Eye (tissue), 1 donor: ENCODE measurements at places on chromosomes 3 and 15.

- DNase-seq = no peak
These were observed 160.7 kb upstream of the TSC22D2 start for GRCh38 chr3:150247441-150247840.

DNA sequence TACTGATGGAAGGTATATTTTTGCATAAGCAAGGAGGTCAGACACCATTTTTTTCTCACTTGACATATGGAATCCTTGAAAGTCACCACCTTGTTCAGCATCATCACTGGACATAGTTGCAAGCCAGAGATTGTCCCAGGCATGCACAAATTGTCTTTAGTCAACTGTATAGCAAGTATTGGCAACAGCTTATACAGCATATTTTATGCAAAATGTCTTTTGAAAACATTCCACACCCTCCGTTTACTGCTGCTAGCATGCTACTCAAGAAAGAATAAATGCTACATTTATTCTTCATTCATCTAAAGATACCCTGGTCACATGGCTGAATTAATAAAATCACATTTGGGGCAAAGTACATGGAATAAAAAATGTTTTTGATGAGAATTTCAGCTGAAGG, 168.5 kb upstream of the DCBLD2 start:
- DNase-seq = no peak

DNA sequence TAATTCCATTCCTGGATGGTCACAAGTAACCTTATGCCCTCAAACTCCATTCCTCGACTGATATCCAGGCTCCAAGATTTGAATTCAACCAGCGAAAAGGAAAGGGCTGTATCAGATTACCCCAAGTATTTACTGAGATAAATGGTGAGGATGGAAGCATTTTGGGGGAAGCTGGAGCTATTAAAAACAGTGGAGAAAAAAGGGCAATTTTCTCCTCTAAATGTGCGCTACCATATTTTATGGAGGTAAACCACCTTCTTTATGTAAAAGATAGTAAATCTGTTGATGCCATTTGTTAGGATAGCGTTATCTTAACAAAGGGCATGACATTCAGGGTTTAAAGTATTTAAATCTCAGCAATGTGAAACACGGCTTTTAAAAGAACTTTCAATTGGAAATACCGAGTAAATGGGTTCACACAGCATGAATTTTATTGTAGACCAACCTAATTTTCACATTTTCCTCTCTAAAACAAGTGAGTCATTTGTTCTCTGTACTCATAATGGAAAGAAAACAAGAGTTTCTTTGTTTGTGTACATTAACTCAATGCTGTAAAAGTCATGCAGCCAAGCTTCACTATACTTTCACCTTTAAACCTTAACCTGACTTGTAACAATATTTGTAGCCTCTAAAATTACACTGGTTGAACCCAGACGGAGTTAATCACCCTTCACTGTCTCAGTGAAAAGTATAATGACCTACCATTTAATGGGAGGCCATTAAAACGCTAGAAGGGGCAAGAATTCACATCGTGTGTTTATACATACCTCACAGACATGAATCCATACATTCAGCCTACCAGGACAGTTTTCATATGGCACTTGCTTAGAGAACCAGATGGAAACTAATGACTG, 773.4 kb downstream of the ROBO1 start:
- DNase-seq = no peak

GRCh38 chr3:155190691-155191090, 102.8 kb downstream of the STRIT1 start:
- DNase-seq = no peak

DNA sequence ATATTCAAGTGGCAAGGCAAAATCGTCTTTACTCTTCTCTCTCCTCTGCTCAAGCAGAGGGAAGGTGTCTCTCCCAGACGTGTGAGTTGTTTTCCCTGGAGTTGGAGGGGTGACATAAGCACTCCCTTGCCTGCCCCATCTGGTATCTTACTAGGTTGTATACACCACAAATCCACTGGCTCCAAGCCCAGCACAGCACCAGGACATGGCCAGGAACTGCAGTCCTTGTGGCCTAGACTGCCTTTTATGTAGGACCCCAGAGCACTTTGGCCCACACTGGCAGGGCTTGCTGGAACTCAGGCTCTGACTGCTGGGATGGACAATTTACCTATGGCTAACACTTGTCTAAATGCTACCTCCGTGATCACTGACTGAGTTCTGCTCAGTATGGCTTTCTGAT, 34.0 kb downstream of the DZIP3 start:
- no peak for DNase-seq

GRCh38 chr3:128875556-128876120, 3.8 kb upstream of the ACAD9 start:
- peak; percentile 65 for DNase-seq

- DNase-seq = no peak
These were observed 35.3 kb downstream of the SPG21 start for GRCh38 chr15:64954395-64954794.

- DNase-seq = no peak
These were observed 101.3 kb downstream of the NR2F2 start for GRCh38 chr15:96431786-96432185.

DNA sequence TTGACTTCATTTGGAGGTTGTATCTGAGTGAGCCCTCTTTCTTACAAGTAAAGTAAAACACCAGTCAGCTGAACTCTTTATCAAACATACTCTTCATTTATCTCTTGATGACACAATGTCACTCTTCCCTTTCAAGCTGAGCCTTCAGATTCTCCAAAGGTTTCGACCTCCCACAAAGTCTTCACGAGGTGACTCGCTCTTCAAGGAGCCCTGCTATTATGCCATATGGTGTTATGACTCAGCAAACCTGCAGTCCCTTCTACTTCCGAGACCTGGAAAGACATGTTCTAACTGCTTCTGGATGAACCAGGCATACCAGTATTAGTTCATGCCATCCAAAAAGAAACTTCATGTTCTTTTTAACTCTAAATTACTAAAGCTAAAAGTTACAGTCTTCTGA, 23.1 kb downstream of the AADAC start:
- peak; percentile 30 for DNase-seq

DNA sequence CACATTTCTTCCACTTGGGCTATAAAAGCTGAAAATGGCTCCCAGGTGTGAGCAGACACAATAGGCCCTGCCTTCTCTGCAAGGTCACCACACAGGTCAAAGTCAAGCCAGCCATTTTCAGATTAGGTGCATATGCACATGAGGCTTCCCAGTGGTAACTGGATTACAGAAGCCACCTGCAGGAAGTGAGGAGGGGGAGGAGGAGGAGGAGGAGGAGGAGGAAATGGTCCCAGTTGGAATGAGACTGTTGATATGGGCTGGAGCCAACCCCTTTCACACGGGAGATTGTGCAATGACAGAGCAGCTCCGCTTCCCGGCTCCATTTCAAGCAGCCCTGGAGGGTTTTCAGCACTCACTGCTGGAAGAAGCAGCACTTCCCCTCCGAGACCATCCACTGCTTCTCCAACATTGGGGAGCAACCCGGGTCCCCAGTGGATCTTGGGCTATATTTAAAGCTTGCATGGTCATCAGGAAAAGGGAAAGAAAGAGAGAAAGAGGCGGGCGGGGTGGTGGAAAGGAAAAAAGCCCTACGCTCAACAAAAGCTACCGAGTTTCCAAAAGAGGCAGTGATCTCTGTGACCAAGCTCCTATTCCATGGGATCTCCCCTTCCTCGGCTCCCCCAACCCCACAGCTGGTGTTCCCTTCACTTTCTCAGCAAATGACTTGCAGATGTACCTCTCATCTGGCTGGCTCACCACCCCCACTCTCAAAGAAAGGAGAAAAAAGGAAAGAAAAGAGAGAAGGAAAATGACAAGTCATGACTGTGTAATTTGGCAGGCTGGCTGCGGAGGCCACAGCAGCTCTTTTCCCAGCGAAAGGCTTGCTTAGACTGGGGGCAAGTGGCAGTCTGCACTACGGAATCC, 58.3 kb downstream of the LRIG1 start:
- DNase-seq = peak; percentile 71

DNA sequence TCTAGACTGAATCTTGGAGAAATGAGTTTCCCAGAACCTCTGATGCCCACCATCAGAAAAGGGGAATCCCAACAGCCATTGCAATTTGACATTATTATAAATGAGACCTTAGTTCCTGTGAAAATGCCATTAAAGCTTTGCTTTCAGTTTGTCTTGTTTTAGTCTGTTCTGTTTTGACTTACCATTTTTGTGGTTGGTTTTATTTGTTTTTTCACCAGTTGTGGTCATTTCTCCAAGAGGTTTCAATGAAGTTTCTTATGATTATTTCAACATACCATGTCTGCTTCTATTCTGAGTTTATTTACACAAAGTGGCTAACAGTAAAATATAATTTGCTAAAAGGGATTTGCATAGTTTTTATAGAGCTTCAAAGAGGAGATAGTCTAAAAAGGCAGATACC, 175.0 kb upstream of the MCTP2 start:
- no peak for DNase-seq

GRCh38 chr3:127820826-127821313, 1.4 kb downstream of the MGLL start:
- peak; percentile 48 for DNase-seq

DNA sequence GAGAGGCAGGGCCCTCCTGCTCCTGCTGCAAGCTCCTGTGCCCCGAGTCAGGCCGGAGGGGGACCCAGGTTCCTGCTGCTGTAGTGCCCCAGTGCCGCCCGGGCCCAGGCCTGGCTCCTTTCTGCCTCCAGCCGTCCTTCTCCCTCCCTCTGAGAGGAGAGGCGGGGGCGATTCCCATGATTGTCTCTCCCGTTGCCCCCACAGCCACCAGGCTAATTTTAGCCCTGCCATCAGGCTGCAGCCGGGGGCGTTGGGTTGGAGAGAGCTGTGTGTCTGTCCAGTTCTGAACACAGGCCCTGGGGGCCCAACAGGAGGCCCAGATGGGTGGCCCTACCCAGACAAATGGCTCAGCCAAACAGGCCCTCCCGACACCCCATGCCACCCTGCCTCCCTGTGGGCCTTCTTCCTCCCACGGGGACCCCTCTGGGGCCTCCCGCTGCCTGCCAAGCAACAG, 214.8 kb downstream of the TBC1D2B start:
- no peak for DNase-seq

DNA sequence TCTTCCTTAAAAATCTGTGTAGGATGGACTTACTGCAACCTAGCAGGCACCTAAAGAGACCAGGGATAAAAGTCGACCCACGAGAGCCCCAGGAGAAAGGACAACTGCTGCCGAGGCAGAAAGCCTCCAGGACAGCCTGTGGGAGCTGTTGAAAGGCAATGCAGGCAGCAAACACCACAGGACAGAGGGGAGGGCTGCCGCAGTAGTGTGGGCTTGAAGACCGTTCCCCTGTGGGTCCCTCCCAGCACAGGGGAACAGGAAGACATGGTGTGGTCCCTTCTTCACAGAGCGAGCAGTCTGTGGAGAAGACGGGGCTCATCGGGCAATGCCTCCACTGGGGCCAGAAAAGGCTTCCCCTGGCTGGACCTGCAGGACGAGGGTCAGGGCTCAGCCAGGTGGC, 58.5 kb upstream of the GATA2 start:
- DNase-seq = no peak

DNA sequence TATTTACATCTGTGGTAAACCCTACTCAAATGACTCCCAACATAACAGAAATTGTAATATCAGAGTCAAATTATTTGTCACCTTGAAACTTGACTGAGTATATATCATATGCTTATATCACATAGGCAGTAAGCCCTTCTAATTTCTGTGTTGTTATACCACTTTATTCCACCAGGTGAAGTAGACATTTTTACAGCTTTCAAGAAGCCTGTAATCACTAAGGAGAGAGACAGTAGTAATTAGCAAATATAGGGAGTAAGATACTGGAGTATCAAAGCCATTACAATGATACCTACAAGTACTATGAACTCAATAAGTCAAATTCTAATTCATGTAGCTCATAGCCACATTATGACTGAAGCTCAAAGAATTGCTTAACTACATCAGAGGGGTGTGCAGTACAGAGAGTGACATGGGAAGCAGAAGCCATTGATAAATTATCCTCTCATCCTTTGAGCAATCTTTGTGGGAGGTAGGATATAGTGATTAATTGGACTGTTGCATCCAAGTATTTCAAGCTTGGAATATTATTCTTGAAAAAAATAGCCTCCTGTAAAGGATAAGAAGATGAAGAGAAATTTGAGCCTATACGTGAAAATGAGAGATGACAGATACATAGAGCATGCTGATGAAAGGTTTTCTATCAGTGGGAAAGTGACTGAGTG, 1005.9 kb downstream of the ZPLD1 start:
- peak; percentile 58 for DNase-seq

DNA sequence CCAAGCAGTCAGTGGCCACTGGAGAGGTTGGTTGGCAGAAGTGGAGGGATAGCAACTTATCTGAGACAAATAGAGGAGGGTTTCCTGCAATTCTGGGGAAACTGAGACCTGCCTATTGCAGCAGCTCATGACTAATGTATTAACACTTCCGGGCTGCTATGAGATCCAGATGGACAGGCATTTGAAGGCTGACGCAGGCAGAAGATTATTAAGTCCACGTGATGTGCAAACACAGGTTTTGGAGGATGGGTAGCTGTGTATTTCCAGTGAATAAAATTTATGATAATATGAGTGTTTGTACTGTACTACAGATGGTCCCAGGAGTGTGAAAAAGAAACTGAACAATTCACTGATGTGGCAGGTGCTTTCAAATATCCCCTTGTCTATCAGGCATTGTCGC, 28.5 kb upstream of the CFAP161 start:
- DNase-seq = no peak

DNA sequence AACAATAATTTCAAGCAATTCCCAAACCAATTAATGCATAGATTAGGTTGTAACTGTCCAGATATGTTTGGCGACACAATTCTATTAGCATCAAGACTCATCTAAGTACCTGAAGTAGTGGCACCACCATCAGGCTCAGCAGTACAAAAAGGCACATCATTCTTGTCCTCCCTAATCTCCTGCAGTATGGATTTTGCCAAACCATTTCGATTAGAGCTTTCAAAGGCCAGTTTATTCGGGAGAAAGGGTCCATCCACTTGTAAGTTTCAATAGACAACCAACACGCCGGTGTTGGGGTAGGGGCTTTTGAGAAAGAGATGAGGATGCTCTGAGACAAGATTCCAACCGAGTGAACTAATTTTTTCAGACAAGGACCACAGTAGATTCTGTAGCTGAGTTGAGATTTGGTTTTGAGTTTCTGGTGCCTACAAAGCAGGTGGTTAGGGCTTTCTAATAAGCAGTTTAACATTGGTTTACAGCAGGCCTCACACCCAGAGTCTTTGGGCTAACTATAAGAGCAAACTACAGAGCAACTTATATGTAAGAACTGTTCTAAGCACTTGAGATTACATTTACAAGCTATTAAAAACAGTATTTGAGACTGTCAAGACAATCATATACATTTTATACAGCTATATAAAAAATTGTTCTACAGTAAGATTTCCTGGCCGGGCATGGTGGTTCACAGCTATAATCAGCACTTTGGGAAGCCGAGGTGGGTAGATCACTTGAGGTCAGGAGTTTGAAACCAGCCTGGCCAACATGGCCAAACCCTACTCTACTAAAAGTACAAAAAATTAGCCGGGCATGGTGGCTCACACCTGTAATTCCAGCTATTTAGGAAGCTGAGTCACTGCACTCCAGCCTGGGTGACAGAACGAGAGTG, 4.5 kb downstream of the RPL22L1 start:
- no peak for DNase-seq

DNA sequence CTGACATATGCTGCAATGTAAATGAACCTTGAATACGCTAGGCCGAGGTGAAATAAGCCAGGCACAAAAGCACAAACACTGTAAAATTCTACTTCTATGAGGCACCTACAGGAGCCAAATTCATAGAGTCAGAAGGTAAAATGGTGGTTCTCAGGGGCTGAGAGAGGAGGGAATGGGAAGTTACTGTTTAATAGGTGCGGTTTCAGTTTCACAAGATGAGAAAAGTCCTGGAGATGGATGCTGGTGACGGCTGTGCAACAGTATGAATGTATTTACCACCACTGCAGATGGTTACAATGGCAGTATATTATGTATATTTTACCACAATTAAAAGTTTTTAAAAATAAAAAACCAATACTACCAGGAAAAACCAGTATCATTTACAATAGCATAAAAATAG, 4.0 kb downstream of the TNK2 start:
- DNase-seq = no peak
